ENCODE measurements at places on chromosomes 1 and 21. TPM values are rescaled to one million over a fixed set of nuclear protein-coding genes. Genes with fewer than 3 reads are reported as not detected.
A peak's percentile ranks its signal among the peaks of the same experiment; 100 is the strongest.

TRNP1 gene
- 0.62 TPM for total RNA-seq

GRCh38 chr1:8267307-8267706 lies 50.6 kb upstream of the SLC45A1 start:
- no peak for DNase-seq

DNA sequence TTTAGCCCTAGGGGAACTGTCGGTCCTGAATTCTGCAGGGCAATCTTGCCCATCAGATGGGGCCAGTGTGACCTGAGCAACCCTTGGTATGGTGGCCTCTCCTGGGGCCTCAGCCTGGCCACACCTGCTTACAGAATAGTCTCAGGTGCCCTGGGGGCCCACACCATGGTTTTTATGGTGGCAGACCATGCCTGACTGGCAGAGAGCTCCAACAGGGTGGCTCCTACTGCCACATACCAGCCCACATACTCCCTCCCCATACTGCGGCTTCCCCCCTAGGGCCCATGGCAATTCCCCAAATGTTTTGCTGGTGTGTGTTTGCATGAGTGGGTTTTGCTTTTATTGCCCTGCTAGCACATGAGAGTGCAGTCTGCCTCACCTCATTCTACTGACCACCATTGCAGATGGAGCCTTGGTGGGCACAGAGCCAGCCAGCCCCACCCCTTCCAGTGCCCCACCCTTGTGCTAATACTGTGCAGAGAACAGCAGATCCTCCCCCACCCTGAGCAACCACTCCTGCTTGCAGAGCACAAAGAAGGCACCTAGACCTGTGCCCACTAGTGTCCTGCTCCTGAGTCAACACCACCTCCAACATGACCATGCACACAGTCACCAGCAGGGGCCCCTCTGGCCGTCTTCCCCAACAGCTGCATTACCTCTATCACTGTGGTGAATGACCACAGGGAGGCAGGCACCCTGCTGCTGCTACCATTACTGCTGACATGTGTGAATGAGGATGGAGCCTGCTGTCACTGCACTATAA lies 86.8 kb downstream of the GDAP2 start:
- no peak for DNase-seq

DNA sequence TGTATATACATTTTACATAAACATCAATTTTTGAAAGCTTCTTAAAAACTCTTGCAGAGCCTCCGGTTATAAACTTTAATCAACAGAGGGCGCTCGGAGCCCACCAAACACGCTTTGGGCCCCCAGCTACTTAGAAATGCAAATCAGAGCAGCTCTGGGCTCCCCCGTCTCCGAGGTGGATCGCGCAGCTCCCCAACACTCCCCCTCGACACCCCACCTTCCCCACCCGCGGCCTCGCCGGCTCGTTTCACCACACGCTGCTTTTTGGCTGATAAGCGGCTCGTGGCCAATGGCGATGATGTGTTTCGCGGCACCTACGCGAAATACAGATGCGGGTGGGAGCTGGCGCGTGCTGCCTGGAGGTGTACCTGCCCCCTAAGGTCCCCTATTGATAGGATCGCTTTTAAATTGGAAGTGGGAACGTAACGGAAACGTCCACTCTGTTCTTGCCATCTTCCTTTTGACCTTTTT lies 1.7 kb upstream of the KIF26B start:
- peak; percentile 83 for DNase-seq

PBX1 gene
- total RNA-seq = 0.18 TPM

GRCh38 chr1:175192111-175192629 lies 406 bp downstream of the KIAA0040 start:
- peak; percentile 65 for DNase-seq

- no peak for DNase-seq
Observed at GRCh38 chr1:23394684-23395083, 25.0 kb upstream of the ZNF436 start.

DNA sequence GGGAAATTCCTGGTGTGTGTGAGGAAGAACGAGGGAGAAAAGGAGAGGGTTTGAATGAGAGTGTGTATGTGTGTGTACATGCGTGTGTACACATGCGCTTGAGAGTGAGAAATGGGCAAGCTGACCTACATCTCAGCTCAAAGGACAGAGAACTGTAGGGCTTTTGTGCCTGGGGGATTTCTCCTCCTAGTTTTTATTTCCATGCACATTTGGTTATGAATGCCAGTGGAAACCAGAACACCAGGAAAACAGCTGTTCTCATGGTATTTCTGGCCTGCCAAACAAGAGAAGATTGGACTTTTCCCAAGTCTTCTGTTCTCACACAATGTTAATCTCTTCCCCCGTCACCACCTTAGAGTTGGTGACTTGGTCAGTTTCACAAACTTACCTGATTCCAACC lies 45.2 kb downstream of the SLC44A3 start:
- no peak for DNase-seq

GALNT2 gene
- total RNA-seq = 51.0 TPM

CD48 gene
- 180 TPM for total RNA-seq

DNA sequence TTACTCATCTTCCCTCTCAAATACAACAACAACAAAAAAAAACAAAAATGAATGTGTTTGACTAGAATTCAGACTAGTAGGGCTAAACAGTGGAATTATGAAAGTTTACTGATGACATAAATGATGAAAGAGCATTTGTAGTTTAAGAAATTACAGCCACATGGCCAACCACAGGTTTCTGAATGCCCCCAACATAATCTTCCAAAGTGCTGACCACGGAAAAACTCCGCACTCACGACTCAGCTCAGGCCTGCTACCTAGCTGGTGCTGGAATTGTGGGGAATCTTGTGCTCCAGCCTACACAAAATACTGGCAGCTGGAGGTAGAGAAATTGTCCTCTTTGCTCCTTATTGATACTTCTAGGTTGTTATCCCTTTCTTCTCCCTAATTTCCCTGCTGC lies 23.6 kb upstream of the TBX15 start:
- DNase-seq = no peak

SLC27A3 gene
- total RNA-seq = 9.3 TPM

DNA sequence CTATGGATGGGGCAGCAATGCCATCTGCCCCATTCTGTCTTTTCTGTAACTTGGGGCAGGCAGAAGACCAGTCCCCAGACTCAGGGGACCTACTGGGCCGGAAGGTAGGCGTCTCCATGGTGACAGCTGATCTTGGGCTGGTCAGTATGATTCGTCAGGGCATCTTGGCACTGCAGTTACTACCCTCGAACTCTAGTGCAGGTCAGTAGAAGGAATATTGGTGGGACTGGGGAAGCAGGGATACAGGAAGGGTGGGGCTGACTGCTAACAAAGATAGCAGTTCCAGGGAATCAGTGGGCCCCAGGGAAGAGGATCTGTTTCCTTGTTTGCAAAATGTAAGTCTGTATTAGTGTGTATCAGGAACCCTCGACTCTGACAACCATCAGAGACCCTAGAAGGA lies 26.2 kb downstream of the SZT2 start:
- no peak for DNase-seq

GRCh38 chr1:44884746-44885145 lies 41.7 kb upstream of the PTCH2 start:
- DNase-seq = no peak

DNA sequence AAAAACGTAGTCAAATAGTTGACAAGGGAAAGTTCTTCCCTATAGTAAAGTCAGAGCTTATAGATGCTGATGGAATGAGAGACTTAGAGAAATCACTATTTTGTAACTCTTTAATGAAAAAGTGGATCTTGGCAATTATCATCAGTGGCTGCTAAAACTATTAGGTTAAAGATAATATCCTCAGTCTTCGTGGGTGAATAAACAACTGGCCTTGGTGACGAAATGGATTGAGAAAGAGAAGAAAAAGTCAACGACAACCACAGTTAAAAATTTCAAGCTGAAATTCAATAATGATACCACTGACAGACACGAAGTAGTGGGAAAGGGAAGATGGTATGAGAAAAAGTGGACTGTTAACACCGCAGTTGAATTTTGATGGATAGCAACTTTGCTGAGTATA lies 90.0 kb upstream of the GNG4 start:
- DNase-seq = no peak

DNA sequence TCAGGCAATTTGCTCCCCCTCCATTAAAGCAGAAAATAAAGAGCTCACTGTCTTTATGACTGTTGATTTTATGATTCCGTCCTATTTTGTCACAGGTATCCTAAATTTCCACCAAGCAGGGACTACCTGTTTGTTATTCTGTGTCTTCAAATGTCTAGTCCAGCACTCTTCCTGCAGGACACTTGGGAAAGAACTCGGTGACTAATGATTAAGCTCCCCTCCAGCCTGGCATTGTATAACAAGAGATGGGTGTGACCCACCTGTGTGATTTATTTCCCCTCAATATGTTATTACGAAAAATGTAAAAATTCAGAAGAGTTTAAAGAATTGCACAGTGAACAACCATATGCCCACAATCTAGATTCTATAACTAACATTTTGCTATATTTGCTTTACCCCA lies 42.9 kb upstream of the LRRN2 start:
- no peak for DNase-seq

CFAP141 gene
- not detected for total RNA-seq

GRCh38 chr1:174746024-174746808 lies 253.5 kb upstream of the CACYBP start:
- no peak for DNase-seq

RPRD2 gene
- 32.2 TPM for total RNA-seq

GRCh38 chr1:148353461-148354283 lies 129.4 kb downstream of the PPIAL4G start:
- peak; percentile 55 for DNase-seq

All from activated CD4-positive, alpha-beta T cell treated with anti-CD3 and anti-CD28 coated beads for 36 hours (primary cell).